ENCODE measurements at places on chromosomes 2 and 18.

DNA sequence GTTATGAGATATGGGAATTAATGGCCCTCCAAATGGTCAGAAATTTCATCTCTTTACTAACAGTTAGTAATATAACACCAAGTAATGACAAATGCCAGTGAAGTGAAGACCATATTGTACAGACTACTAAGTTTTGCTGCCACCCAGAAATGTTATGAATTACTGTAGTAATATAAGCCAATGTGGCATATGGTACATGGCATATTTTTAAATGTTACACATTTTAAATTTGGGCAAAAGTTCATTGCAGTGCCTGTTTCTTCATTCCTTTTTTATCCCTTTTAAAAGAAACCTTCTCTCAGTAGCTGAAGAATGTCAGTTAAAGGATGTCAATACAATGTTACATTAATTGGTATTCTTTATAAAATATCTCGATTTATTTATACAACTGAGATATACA is 626.5 kb upstream of the SLC8A1 start:
- no peak for DNase-seq

DNA sequence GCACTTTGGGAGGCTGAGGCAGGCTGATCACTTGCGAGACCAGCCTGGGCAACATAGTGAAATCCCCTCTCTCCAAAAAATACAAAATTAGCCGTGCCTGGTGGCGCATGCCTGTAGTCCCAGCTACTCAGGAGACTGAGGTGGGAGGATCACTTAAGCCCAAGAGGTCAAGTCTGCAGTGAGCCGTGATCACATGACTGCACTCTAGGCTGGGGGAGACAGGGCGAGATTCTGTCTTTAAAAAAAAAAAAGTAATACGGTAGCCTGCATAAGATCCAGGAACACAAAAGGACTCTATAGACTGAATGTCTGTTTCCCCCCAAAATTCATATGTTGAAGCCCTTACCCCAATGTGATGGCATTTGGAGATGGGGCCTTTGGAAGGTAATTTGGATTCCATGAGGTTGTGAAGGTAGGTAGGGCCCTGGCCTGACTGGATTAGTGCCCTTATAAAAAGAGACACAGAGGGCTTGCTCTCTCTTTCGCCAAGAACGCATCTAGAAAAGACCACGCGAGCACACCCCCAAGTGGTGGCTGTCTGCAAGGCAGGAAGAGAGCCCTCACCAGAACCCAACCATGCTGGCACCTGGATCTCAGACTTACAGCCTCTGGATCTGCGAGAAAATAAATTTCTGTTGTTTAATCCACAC is 17.0 kb downstream of the MBOAT2 start:
- no peak for DNase-seq

DNA sequence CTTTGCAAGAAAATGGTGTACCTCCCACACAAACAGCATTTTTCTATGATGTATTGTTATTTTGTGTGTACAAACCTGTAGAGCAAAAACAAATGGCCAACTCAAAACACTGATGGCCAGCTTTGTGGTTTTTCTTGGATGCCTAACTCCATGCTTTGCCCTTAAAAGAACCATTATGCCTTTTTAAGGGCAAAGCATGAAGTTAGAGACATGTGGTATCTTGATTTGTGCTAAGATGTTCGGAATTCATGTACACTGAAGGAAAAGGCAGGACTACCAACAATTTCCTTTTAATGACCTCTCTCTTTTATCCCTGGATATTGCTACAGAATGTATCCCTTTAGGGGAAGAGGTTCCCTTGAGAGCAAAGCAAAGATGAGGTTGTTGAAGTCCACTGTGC is 273.6 kb downstream of the SCG2 start:
- DNase-seq = no peak

GRCh38 chr2:219514196-219514761 is at the start of gene ASIC4:
ASIC4 (plus strand) TSS chr2:219514482; CDS start chr2:219514725, 243 bp downstream.
- no peak for DNase-seq

GRCh38 chr18:22674272-22674671 is 256.6 kb upstream of the CTAGE1 start:
- no peak for DNase-seq

GRCh38 chr2:44663471-44664073 is 277.9 kb upstream of the SIX3 start:
- no peak for DNase-seq

GRCh38 chr18:9108911-9109310 is 6.4 kb downstream of the NDUFV2 start:
- no peak for DNase-seq

DNA sequence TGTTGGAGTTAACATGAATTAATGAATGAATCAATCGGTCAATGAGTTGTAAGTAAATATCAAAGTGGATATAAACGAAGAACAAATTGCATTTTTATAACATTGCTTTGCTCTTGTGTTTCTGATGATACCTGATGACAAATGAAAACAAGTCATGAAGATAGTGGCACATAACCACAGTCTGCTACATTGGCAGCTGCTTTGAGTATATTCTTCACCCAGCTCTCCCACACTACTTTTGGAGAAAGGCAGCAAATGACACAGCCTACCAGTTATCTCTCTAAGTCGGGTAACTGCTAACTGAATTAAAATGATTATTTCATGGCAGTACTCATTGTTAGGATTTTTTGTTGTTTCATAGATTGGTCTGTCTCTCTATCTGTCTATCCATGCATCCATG is 76.8 kb downstream of the COL5A2 start:
- no peak for DNase-seq

- DNase-seq = no peak
Observed at GRCh38 chr2:202577250-202578183, 57.3 kb upstream of the FAM117B start.

GRCh38 chr2:14324308-14324707 is 308.2 kb upstream of the LRATD1 start:
- DNase-seq = no peak

Measured in CD8-positive, alpha-beta T cell (primary cell).